ENCODE measurements at places on chromosomes 7 and 10.

GRCh38 chr7:16089801-16090200 lies 331.5 kb downstream of the CRPPA start:
- no peak for ATAC-seq

DNA sequence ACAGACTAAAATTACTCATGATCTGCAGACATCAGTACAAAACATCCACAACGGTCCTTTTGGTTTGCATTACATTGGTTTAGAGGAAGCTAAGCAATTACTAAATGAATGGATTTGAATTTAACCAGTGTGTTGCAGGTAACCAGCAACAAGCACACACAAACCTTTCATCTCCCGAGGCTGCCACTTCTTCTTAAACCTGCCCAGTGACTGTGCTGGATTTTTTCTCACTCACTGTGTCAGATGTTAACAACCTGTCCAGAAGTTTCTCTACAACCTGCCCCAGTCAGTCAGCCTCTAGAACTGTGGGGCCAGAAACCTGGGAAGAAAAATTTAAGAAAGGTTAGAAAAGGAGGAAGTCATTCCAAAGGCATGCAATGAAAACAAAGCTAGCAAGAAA lies 2.4 kb upstream of the MEOX2 start:
- no peak for ATAC-seq

DNA sequence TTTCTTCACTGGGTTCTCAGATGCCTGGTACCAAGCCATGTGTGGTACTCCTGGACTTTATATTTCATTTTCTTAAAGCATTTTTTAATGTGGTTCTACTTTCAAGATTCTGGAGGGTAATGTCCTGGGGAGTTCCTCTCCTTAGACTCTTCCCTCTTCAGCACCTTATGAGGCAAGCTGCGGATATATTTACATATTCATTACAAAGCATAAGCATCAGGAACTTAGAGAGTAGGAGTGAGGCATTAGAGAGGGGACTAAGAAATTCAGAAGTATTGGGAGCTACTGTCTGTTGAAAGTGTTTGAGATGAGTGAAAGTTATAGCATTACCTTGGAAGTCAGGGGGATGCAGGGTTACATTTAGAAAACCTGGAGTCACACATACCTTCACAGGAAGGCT lies 20.8 kb downstream of the AUTS2 start:
- ATAC-seq: no peak

GRCh38 chr7:43491984-43492383 lies 90.9 kb upstream of the STK17A start:
- no peak for ATAC-seq

DNA sequence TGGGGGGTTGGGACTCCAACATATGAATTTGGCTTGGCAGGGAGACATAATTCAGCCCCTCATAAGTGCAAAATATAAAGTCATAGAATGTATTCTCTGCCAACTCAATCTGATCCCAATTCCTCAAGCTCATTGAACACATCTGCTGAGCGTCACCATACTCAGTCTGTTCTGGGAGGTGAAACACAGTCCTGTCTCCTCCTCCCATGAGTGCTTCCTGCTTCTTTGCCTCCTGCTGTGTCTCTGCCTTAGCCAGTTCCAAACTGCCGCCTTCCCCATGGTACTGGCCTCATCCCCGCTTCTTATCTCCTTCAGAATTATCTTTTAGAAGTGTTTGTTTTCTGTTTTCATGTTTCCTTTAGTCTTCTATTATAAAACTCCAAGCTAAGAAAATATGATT lies 365.5 kb downstream of the TNS3 start:
- ATAC-seq: no peak

- ATAC-seq: no peak
Measured at GRCh38 chr7:41508755-41509154, 194.1 kb downstream of the INHBA start.

DNA sequence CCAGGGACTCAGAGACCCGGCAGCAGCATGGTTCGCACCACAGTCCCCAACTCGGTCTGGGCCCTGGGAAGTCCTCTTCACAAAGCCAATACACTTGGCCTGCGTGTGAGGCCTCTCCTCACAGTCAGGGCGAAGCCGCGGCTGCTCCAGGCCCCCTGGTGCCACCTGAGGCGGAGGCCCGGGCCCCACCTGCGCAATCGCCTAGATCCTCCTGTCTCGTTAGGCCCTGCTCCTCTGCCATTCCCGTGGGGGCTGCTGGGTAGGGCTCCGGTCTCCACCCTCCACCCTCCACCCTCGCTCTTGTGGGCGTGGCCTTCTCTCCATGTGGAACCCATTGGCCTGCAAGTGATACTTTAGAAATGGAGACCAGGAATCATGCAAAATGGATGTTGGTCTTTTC lies 553.3 kb downstream of the INHBA start:
- ATAC-seq: no peak

DNA sequence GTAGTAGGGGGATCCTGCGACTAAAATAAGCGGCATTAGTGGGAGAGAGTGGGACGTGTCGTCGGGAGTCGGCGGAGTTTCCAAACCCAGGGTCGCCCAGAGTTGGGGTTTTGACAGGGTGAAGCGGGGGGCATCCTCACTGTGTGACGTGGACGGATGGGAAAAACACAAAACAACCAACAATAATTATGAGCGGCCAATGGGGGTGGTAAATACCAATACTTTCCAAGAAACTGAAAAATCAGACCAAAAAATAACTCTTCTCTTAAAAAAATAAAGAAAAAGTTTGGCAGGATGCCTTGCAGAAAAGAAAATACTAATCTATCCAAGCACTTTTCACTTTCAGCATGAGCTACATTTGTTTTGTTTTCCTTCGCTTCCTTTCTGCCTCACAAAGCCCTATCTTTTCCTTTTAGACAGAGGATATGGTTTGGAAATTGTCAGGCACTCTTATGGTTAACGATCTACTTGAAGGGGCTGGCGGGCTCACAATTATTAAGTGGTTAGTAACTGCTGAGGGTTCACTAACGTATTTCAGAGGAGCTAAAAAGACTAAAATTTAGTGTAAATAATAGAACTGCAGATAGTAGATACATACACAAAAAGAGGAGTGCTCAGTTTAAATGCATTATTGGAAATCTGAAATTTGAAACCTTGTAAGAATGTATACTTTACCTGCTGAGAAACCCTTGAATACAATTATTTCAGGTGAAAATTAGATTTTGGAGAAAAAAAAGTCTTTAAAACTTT lies 802 bp upstream of the CDK6 start:
- no peak for ATAC-seq

- ATAC-seq: no peak
Measured at GRCh38 chr7:149280151-149280550, 18.2 kb downstream of the ZNF783 start.

DNA sequence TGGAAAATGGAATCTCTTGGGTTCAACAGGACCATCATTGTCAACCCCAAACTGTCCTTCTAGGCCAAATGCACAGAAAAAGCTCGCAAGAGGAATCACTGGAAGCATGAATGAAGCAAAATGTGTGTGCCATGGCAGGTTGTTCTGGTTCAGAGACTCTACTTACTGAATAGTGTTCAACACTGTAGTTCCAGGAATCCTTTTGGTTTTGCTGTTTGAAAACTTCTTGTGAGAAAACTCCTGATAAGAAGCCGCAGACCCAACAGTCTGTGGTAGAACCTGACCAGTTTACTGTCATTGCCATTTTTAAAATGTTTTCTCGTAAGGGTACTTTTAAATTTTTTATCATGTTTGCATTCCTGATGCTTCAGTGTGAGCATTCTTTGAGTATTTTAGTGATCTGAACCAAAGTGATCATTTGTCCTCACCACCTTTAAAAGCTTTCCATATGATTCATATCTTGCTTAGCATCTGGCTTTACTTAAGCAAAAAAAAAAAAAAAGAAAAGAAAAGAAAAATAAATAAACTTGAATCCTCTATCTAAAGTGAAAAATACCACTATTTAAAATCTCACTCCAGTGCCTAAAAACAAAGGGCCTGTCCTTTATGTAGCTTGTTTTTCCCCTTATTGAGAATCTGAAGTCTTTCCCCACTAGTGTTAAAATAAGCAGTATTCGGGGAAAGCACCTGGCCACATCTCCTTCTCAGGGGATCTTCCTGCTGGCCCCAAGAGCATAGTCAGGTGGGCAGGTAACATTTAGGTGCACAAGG lies 92.4 kb downstream of the WNT2 start:
- ATAC-seq: no peak

- ATAC-seq: no peak
Measured at GRCh38 chr7:521221-522070, 1.8 kb upstream of the PDGFA start.

DNA sequence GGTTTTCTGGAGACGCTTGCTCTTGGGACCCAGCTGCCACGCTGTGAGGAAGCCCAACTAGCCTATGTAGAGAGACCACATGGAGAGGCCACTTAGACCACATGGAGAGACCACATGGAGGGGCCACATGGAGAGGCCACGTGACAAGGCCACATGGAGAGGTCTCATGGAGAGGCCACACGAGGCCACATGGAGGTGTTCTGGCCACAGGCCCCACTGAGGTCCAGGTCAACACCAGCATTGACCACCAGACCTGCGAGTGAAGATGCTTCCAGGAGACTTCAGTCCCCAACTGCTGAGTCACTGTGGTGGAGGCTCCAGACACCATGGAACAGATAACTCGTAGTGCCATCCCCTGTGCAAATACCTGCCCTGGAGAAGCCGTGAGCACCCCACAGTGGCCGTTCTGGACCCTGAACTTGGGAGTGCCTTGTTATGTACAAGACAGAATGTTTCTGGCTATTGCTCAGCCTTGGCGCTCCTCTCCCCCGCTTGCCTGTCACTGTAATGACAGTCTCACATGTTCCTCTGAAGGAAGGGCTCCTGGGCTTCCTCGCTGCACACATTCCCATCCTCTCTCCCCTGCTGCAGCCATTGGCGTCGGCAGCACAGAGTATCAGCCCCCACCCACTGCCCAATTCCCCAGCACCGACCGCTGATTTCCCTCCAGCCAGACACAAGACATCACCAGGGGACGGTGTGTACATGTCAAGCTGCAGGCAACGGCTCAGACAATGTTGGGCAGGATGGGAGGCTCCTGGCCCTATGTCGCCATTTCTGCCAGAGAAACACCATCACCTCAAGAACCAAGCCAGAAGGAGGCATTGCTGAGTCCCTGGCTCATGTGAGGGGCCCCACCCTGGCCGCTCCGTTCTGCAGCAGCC lies 49.0 kb upstream of the TNRC18 start:
- ATAC-seq: no peak

DNA sequence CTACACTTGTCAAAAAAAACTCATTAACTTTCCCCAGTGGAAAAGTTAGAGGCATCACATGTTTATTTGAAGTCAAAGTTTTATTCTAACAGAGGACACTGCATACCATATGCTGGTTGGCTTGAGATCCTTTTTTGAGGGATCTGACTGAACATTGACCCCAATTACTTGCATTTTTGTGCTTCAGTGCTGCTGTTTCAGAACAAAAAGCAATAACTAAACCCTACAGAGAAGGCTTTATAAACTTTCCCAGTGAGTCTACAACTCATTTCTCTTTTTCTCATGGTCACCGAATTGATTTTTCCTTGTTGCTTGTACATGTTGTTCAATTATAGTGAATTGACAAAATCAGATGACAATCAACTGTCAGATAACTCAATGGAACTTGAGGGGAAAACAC lies 69.3 kb upstream of the PHYHIPL start:
- ATAC-seq: no peak

- ATAC-seq: no peak
Measured at GRCh38 chr10:6654571-6654970, 74.5 kb upstream of the PRKCQ start.

DNA sequence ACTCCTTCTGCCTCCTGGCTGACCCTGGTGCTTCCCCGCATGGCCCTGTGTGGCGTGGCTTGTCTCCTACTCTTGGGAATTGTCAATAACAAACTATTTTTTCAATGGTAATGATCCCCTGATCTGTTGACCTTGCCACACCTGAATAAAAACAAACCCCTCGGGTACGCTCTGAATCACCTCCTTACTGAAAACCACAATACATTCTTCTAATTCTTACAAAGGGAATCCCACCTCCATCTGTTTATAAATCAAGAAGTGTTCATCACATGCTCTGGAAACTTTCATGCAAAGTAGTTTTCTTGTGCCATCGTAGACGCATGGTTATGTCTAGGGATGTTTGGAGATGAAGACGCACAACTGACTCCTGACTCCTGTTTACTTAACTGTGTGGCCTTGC lies 245.8 kb downstream of the FRMD4A start:
- no peak for ATAC-seq

DNA sequence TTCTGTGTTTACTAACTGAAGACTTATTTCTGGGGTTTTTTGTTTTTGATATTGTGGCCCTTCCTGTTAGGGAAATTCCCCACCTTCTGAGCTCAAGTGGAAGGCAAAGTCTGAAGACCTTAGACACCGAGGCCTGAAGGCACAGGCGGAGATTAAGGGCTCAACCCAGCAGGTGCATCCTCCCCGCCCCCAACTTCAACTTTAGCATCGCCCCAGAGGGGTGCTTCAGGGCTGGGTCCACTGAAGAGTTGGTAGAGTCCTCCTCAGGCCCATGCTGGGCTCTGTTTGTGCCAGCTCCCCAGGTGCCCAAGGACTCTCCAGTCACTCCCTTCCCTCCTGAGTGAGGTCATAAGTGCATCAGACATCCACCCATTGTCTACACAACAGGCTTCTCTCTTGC lies 9.4 kb upstream of the PPIA start:
- no peak for ATAC-seq

DNA sequence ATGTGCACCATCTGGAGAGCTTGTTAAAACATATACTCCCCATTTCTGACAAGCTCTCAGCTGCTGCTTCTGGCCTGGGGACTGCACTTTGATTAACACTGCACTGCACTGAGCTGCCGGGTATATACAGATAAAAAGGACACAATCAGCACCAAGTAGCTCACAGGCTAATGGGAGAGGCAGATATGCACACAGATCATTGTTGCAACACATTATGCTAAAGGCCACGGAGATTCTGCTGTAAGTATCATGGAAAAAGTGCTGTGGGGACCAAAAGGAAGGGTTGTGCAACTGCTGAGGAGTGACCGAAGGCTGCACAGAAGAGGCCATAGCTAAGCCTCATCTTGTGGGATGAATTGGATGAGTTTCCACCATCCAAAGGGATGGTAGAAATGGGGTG lies 455.2 kb downstream of the SORCS3 start:
- ATAC-seq: no peak

DNA sequence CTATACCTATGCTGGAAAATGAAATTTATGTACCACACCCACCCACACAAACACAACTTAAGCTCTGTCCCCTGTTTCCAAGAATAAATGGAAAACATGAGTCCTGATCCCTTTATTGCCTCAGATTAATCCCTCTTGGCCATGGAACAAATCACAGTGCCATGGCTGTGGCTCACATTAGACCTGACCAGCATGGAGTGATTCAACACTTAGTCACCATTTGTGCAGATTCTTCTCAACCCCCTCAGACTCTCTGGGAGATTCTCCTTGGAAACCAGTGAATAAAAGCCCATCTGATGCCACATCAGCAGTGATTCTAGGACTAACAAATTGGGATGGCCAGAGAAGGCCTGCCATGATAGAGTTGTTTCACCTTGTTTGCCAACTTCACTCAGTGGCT lies 204.4 kb upstream of the TMEM72 start:
- no peak for ATAC-seq
